ENCODE measurements at places on chromosomes 16 and 17.

GRCh38 chr16:81519301-81520150 is 74.9 kb downstream of the CMIP start:
- DNase-seq: no peak

DNA sequence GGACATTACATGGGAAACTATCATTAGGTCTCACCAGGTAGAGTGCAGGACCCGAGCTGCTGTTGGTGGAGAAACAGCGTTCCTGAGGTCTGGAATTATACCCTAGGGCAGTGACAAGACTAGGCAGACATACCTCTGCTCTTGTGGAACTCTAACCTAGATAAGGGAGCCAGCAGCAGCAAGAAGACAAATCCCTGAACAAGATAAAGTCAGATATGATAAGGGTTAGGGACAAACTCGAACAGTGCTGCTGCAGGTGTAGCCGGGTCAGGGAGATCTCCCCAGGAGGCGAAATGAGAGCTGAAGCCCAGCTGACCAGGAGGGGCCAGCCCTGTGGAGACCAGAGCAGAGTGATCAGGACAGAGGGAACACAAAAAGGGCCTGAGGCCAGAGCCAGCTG is 34.7 kb downstream of the ARSG start:
- DNase-seq: no peak

GRCh38 chr16:83830769-83831455 is 23.1 kb downstream of the HSBP1 start:
- DNase-seq: no peak

GRCh38 chr17:63258785-63259184 is 187.3 kb downstream of the CYB561 start:
- DNase-seq: no peak

DNA sequence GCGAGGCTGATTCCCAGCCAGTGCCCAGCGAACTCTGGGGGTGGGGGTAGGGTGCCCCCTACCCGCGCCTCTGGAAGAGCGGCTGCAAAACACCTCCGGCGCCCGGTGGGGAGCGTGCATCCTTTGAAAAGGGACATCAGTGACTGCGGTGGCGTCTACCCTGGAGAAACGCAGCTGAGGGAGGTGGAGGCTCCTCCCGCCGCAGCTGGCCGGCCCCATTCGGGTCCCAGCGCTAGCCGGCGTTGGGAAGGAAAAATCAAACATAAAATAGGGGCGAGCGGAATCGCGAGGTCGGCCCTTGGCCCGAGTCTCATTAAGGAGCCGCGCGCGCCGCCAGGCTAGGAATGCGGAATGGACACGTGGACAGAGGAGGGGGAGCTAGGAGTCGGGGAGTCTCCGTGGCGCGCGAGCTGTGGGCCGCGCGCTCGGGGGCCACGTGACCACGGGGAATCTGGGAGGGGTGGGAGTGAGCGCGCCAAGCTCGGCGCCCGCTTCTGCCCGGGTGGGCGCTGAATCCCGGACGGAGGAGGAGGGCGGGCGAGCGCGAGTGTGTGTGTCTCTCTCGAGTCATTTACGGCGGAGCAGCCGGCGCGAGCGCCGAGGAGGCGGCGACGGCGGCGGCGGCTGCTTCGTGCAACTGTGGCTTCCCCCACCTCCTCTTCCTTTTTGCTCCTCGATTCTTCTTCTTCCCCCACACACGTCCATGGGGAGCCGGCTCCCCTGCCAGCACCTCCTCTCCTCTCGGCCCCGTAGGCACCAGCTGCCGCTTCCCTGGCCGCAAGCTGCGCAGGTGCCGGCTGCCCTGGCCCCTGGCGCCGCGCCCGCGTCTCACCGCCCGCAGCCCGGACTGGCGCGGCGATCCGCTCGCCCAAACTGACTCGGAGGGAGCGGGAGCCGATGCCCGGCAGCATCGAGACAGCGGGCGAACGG is at the start of gene TMEM132E:
Gene TMEM132E (plus strand): TSS at position 566 of the 930 bp plus-strand sequence. CDS start 1,495 bp downstream, outside the sequence.
- no peak for DNase-seq

- peak; percentile 63 for DNase-seq
These were observed 28.3 kb upstream of the CDC42EP4 start for GRCh38 chr17:73340093-73340596.

GRCh38 chr16:77409311-77409710 is 25.5 kb downstream of the ADAMTS18 start:
- DNase-seq: no peak

GRCh38 chr16:52537516-52537915 is 9.4 kb downstream of the TOX3 start:
- DNase-seq: no peak

DNA sequence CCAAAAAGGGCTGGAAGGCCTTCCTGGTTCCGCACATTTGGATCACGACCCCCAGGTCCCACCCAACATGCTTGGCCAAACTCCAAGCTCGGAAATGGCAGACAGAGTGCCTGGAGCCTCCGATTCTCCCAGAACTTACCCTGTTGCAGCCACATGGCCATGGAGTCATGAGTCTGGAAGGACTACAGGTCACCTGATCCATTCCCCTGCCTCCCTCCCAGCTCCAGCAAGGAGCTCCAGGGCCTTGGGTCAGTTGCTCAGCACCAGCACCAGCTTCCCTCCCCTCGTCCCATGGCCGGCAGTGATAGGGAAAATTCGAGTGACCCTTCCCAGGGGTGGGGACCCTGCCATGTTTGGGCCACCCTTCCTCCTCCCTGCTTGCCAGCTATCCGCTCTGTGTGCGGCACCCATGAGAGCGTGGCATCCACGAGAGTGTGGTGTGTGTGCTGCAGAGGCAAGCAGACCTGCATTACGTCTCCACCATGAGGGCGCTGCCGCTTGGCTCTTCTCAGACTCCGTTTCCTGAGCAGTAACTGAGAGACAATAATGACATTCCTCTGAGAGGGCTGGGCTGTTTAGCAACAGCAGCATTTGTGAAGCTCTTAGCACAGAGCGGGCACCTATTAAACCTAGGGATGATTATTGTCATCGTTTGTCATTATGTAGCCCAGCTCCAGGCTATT is 21.3 kb upstream of the RPL38 start:
- DNase-seq: no peak

DNA sequence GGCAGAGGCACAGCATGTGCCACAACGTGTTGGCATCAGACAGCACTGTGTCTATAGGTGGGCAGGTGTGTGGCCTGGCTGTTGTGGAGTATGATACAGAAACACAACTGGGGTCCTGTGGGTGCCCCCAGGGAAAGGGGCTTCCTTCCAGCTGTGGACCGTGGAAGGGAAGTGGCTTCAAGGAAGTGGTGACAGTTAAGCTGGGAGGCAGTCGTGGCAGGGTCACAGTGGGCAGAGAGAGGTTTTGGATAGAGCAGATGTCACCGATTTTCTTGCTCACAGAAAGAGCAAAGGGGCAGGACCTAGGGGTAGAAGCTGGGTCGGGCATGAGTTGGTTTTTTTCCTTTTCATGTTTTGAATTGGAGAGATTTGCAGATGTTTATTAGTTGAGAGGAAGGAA is 11.2 kb upstream of the ORAI3 start:
- DNase-seq: no peak

GRCh38 chr16:1258906-1259759 is 3.3 kb downstream of the TPSD1 start:
- DNase-seq: peak; percentile 23

- no peak for DNase-seq
These were observed 457.0 kb upstream of the CDH5 start for GRCh38 chr16:65909310-65910050.

GRCh38 chr16:75202069-75202590 is 4.8 kb downstream of the CTRB2 start:
- peak; percentile 30 for DNase-seq

- DNase-seq: no peak
These were observed 121.1 kb downstream of the SPACA3 start for GRCh38 chr17:33112763-33113162.

DNA sequence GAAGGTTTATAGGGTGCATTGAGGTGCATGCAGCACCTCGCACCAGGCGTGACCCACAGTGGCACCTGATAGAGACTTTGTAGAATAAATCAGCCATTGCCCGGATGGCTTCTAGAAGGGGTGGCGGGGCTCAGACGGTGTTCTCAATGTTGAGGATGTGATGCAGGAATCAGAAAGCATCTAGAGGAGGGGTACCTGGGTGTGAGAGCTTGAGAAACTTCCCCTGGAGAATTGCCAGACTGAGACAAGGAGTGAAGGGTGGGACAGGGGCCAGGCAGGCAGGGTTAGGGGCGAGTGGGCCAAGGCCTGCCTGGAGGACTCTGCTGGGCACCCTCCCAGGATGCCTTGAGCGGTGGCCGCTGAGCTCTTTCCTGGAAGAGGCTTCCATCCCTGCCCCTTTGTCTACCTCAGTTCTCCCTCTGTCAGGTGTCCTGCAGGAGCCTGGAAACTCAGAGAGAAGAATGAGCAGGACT is 9.3 kb upstream of the ADGRG1 start:
- DNase-seq: no peak

GRCh38 chr16:78597809-78598570 is 498.5 kb downstream of the WWOX start:
- no peak for DNase-seq

DNA sequence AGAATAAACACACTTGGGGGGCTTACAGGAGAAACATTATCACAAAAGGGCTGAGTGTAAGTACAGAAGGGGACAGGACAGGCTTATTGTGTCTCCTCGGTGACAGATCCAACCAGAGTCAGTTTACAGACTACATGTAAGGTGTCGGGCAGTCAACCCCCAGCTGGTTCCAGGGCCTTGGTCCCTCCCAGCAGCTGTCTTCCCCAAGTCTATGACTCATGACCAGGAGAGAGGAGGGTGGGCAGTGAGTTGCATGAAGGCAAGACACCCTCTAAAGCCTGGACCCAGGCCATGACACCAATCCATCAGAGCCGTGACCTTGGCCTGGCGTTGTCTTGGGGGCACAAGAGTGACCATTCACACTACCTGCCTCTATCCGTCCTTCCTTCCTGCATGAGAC is 276.2 kb upstream of the CCL2 start:
- no peak for DNase-seq

DNA sequence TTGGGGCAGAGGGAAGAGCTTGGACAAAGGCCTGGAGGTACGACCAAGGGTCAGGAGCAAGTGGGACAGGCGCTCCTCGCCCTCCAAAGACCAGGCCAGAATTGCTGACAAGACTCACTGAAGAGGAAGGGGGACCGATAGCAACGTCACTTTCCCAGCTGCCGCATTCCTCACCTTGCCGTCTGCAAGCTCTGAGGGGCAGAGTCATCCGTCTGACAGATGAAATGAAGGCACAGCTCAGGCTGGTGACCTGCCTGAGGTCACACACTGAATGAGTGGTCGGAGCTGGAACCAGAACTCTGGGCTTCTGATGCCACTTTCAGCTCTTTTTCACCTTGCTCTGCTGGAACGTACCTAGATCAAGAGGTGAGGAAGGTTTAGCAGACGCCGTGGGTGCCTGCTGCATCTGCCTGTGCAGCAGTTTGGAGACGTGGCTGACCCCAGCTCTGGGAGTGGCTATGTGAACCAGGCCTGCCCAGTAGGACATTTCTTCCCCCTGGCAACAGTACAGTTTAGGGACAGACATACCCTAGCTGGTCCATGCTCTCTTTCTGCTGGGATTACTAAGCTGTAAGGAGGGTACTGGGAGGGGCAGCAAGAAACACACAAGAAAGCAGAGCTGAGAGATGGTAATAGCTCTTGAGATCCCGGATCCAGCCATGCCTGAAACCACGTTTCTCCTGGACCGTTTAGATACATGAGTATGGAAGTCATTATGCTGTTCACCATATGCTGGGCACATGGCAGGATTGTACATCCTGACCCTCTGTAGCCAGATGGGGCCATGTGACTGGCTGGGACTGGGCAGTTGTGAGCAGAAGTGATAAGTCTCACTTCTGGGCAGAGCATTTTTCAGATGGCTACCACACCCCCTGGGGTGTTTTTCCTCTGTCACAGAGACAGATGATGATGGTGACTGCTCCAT is 50.9 kb downstream of the IL21R start:
- no peak for DNase-seq

GRCh38 chr17:71792966-71793365 is 327.9 kb upstream of the SOX9 start:
- DNase-seq: no peak

DNA sequence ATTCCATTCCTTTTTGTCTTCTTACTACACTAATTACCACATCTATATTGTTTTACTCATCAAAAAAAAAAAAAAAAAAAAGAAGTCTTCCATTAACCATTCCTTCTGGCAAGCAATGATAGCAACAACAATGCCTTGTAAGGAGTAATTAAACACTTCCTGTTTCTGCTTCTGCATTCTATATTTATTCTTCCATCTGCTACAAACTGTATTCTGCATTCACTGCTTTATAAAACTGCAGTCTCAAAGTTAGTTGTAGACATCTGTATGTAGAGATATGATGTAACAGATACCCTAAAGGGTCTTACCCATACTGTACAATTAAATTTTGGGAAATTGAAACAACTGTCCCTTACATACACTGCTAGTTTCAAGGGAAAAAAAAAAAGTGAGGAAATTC is 28.7 kb upstream of the ABCA6 start:
- DNase-seq: no peak

DNA sequence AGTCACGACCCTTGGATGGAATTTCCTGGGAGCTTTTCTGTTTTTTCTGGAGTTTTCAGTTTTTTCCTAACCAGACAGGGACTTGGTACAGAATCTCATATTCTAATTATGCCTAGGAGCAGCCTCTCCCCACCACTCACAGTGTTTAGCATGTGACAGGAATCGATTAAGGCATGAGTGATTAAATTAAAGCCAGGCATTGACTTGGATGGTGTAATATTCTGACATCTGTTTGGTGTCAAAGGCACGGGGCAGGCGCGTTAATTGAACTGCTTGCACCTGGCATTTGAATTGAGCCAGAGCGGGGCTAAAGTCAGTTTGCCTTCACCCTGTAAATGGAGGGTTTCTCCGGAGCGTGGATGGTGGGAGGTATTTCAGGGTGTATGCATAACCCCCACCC is 11.9 kb downstream of the MAPT start:
- no peak for DNase-seq

GRCh38 chr16:88338896-88339295 is 43.9 kb upstream of the ZNF469 start:
- no peak for DNase-seq

DNA sequence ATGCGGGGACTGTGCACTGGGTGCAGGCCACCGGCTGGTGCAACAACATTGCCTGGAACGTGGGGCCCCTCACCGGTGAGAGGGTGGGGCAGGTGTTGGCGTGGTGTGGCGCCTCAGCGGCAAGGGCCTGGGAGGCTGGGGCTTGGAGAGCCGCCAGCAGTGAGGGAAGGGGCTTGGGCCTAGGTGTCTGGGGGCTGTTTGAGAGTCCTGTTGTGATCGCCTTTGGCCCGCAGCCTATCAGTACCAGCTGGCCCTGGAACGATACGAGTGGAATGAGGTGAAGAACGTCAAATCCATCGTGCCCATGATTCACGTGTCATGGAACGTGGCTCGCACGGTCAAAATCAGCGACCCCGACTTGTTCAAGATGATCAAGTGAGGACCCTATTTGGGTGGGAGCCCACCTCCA is 2.6 kb upstream of the TMEM88 start:
- no peak for DNase-seq

- no peak for DNase-seq
These were observed 43.4 kb downstream of the SLFN5 start for GRCh38 chr17:35286120-35286781.

GRCh38 chr16:27742333-27742732 is 192.4 kb downstream of the KATNIP start:
- no peak for DNase-seq

Measured in HAP-1 (cell line).